Suprapubic skin (tissue), 4 donors: ENCODE measurements at places on chromosomes 7 and 10. TPM values are rescaled to one million over a fixed set of nuclear protein-coding genes. Genes with fewer than 3 reads are reported as not detected.

OR9A2 gene
- total RNA-seq = 0.64 TPM

PRF1 gene
- 0.34 TPM for total RNA-seq

OPN1SW gene
- total RNA-seq = not detected

SNX10 gene
- 2.1 TPM for total RNA-seq

IFIT3 gene
- 2.2 TPM for total RNA-seq

TFR2 gene
- 1.1 TPM for total RNA-seq

HOXA3 gene
- total RNA-seq = 6.4 TPM

CTBP2 gene
- 19.7 TPM for total RNA-seq

GPC2 gene
- 8.2 TPM for total RNA-seq

HTR7 gene
- total RNA-seq = 0.29 TPM

CLDN4 gene
- 82.6 TPM for total RNA-seq

FERD3L gene
- not detected for total RNA-seq

C10orf95 gene
- total RNA-seq = 4.2 TPM

PAX2 gene
- not detected for total RNA-seq

EMX2 gene
- total RNA-seq = 2.0 TPM
